Stimulated activated CD4-positive, alpha-beta T cell treated with anti-CD3 and anti-CD28 coated beads, Interleukin-1b, Interleukin-23, amount 100 ng/mL, for 48 hours (primary cell): ENCODE measurements at places on chromosomes 2 and 18.

GRCh38 chr2:33421820-33422219 is 54.6 kb upstream of the RASGRP3 start:
- no peak for DNase-seq

GRCh38 chr2:39094717-39095363 is 26.0 kb downstream of the SOS1 start:
- no peak for DNase-seq

- DNase-seq = no peak
Measured at GRCh38 chr2:227827143-227827542, 13.5 kb downstream of the CCL20 start.

DNA sequence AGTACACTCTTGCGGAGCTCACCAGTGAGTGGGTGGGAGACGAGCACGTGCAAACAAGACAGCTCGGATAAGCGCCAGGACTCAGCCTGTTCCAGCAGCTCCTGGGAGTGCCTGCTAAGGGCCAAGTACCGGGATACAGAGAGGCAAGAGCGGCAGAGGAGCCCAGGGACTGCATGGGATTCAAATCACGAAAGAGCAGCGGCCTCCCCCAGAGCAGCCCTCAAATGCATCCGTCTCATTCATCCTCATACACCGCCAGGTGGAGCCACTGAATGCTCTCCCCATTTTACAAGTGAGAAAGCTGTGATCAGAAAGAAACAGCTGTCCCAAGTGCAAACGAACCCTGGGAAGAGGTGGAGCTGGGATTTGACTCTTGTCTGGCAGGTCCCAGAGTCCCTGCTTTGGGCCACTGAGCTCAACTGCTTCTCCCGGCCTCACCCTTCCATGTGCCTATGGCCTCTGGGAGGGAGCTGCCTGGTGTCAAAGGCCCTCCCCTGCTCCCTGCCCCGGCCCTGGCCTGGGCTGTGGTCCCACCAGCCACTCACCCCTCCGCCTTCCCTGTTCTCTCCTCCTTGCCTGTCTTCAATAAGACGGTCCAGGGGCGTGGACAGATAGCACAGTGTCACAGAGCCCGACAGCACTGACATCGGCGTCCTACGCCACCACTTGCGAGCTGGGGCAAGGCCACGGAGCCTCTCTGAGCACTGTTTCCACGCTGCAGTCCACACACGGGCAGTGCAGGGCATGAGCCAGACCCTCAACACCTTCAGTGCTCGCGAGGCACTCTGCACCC is 72.8 kb upstream of the TAF1B start:
- DNase-seq = peak; percentile 52

DNA sequence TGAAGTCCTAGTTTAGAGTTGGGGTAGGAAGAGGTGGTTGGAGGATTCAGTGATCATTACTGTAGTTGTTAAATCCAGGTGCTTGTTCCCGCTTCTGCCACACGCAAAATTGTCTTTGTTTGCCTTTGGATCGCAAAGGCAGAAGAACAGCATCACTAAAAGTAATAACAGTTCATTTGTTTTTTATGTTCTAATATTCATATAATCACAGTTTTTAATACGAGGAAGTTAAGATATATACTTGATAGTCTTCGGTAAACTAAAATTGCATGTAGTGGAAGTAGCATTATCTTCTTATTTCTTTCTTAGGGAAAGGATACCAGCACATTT is 365 bp downstream of the NDUFB3 start:
- DNase-seq = no peak

GRCh38 chr2:232628466-232629128 is 4.8 kb upstream of the EFHD1 start:
- no peak for DNase-seq

GRCh38 chr2:46123013-46123412 is 174.2 kb upstream of the EPAS1 start:
- no peak for DNase-seq

- DNase-seq = no peak
Measured at GRCh38 chr2:217878915-217879590, 123.7 kb downstream of the TNS1 start.

- DNase-seq = no peak
Measured at GRCh38 chr2:42764901-42765300, 966 bp upstream of the OXER1 start.

DNA sequence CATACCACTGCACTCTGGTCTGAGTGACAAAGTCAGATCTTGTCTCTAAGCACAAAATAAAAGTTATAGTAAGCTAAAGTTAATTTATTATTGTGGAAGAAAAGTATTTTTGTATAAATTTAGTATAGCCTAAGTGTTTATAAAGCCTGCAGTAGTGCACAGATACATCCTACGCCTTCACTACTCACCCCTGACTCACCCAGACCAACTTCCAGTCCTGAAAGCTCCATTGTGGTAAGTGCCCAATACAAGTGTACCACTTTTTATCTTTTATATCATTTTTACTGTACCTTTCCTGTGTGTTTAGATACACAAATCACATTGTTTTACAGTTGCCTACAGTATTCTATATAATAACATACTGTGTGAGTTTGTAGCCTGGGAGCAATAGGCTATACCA is 57.5 kb downstream of the UBE2E3 start:
- DNase-seq = peak; percentile 16

DNA sequence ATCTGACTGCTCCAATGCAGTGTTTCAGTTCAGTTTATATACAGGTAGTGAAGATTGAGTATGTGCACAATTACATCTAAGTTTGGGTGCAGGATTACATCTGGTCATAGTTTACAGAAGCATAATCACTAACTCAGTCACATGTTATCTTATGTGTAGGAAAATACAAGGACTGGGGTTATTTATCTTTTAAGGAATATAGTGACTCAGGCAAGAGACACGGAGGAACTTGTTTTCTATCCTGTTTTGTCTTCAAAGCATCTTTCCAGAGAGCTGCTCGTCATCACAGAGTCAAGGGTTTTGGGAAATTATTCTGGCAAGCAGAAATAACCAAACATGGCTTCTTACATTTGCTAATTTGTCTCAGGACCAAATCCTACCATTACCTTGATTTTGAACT is 1371.5 kb upstream of the TMEFF2 start:
- DNase-seq = no peak

DNA sequence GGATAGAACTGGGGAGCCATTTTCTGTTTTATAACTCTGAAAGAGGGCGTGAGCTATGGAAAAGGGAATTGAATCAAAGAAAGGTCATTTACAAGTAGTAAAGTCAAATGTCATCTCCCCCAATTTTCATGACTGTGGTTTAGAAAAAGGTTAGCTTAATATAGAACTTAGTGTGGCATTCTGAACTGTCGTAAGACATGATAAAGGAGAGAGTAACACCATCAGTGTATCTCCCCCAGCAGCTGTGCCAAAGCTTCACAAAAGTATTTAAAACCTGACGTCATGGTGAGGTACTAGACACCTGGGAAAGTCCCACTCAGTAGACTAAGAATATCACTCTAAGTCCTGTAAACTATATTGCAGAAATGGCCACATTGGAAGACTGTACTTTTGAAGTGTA is 5.8 kb upstream of the IKZF2 start:
- DNase-seq = no peak

DNA sequence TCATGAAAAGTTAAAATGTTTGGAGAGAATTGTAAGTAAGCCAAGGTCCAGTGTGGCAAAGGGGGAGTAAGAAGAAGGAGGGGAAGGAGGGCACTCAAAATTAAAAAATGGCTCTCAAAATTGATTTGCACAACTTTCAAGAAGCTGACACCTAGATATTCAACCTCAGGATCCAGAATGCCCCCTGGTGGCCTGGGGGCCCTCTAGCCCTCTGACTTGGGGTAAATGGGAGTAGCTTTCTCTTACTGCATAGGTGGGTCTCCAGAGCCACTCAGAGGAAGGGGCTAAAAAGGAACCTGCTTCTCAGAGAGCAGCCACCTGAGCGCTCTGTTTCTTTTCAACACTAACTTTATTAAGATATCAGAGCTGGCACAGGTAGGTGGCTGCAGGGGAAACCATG is 968.5 kb downstream of the BCL11A start:
- no peak for DNase-seq

GRCh38 chr2:234368861-234369261 is 128.0 kb downstream of the ARL4C start:
- peak; percentile 43 for DNase-seq
